Muscle of leg (tissue), 16 donors: ENCODE measurements at places on chromosomes 1 and 21. TPM values are rescaled to one million over a fixed set of nuclear protein-coding genes. Genes with fewer than 3 reads are reported as not detected.
A peak's percentile ranks its signal among the peaks of the same experiment; 100 is the strongest.

The NPHS2 gene
- total RNA-seq = not detected

DNA sequence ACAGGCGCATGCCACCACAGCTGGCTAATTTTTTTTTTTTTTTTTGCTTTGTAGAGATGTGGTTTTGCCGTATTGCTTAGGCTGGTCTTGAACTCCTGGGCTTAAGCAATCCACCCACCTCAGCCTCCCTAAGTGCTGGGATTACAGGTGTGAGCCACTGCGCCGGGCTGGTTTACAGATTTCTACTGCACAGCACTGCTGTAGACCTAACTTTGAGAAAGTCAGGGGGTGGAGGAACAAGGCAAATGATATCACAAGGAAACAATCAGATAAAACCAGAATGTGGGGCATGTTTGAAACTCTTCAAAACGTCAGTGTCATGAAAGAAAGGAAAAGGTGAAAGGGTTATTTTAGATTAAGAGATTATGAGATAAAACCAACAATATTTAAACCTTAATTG, 45.3 kb downstream of the URB2 start:
- no peaks in the 10 kb centered on the region for H3K36me3 ChIP-seq
- no peak overlapping the region for H3K27ac ChIP-seq
- no peak overlapping the region for H3K4me3 ChIP-seq
- H3K27me3 ChIP-seq = no peaks in the 10 kb centered on the region
- no peak for DNase-seq

DNA sequence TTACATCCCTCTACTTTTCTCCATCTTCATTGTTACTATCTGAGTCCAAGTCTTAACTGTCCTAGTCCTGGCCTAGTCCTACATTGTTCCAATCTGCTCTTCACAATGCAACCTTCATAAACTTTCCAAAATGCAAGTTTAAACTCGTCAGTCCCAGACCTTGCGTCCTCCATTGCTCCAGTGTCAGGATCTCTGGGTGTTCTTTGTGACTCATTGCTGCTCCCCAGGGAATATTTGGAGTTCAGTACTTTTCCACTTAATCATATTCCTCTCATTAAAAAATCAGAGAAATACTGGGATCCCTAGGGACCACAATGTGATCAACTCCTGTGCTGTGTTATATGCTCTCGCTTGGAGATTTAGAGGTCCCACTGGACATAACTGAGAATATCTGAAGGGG, 18.0 kb upstream of the KPRP start:
- no peaks in the 10 kb centered on the region for H3K27me3 ChIP-seq
- H3K27ac ChIP-seq = no peak overlapping the region
- no peak for DNase-seq
- H3K36me3 ChIP-seq = no peaks in the 10 kb centered on the region

- no peak for DNase-seq
- H3K27me3 ChIP-seq = no peaks in the 10 kb centered on the region
- H3K4me1 ChIP-seq = peaks cover 25% of the 10 kb centered on the region
- H3K27ac ChIP-seq = no peak overlapping the region
- no peaks in the 10 kb centered on the region for H3K36me3 ChIP-seq
- H3K4me3 ChIP-seq = no peak overlapping the region
Observed at GRCh38 chr1:203590603-203591002, 36.0 kb upstream of the ATP2B4 start.

GRCh38 chr21:32710069-32710784, 17.6 kb downstream of the SYNJ1 start:
- H3K4me1 ChIP-seq = no peaks in the 10 kb centered on the region
- H3K27ac ChIP-seq = no peak overlapping the region
- H3K27me3 ChIP-seq = no peaks in the 10 kb centered on the region

The ATP5PF gene
- 144 TPM for total RNA-seq

GRCh38 chr1:6002714-6003501, 10.7 kb upstream of the NPHP4 start:
- H3K4me3 ChIP-seq = no peak overlapping the region
- H3K27me3 ChIP-seq = peaks cover 8% of the 10 kb centered on the region
- no peak overlapping the region for H3K27ac ChIP-seq

DNA sequence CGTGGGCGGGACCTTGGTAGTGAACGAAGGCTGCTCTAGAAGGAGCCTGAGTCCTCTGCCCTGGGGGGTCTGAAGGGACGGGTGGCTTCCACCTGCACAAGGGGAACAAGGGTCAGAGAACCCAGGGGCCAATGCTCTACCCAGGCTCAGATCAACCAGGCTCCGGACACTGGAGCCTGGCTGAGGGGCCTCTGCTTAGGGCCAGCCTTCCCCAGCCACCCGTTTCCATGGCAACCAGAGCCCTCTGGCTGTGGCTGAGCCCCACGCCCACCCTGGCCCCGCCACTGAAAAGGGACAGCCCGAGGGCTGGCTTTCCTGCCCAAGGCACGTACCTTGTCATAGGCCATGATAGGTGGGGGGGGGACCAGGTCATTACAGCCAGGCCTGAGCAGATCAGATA, 724.6 kb downstream of the PTPRU start:
- no peaks in the 10 kb centered on the region for H3K4me1 ChIP-seq
- H3K27me3 ChIP-seq = peaks cover 4% of the 10 kb centered on the region
- no peak overlapping the region for H3K27ac ChIP-seq
- no peak for DNase-seq

The TSPEAR gene
- total RNA-seq = 0.04 TPM

- H3K27ac ChIP-seq = no peak overlapping the region
- peak; percentile 40 for DNase-seq
- no peaks in the 10 kb centered on the region for H3K36me3 ChIP-seq
- no peak overlapping the region for H3K4me3 ChIP-seq
Observed at GRCh38 chr1:115135681-115136080, 46.4 kb upstream of the TSPAN2 start.

DNA sequence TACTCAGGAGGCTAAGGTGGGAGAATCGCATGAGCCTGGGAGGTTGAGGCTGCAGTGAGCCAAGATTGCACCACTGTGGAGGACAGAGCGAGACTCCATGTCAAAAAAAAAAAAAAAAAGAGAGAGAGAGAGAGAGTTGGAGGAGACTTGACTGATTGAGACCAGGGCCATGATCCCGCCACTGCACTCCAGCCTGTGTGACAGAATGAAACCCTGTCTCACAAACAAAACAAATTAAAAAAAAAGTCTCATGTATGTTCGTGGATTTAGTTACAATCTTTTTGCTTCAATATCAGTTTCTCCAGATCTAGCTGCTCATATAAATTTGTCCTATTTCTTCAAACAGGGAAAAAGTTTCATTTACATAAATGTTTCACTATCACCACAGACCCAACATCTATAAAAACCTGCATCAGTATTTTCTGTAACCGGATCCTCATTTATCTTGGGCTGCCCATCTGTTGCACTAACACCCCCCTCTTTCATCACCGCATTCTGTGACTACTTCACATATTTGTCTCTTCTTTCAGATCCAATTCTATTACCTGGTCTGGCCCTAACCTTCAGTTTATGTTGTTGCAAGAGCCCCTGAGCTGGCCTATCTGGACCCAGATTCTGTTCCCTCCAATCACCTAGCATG, 127.0 kb downstream of the GREM2 start:
- H3K4me1 ChIP-seq = no peaks in the 10 kb centered on the region
- no peak overlapping the region for H3K27ac ChIP-seq
- H3K36me3 ChIP-seq = no peaks in the 10 kb centered on the region
- no peaks in the 10 kb centered on the region for H3K27me3 ChIP-seq
- no peak overlapping the region for H3K4me3 ChIP-seq

DNA sequence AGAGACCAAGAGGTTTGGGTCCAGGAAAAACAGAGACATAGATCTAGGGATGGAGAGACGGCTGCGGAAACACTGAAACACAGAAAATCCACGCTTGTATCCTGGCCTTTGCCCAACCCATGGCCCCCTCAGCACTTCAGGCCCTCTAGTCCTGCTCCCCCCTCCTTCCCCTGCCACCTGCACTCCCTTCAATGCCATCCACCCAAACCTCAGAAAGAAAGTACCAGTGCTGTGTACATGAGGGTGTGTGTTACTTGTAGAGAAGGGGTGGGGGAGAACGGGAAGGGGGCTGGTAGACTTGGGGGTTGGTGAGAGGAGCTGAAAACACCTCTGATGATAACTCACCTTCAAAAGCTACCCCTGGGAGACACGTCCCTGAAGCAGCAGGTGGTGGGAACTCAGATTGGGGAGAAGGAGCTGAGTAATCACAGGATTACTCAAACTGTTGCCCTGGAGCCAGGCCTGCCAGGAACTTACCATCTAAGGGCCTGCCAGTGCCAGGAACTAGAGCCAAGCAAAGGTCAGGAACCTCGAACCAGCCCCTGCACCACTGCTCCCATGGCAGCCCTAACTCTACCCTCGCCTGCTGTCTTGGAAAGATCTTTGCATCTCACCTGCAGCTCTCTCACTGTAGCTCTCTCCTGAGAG, 11.5 kb downstream of the RORC start:
- H3K4me1 ChIP-seq = peaks cover 34% of the 10 kb centered on the region
- H3K27ac ChIP-seq = no peak overlapping the region
- H3K36me3 ChIP-seq = peaks cover 2% of the 10 kb centered on the region
- H3K27me3 ChIP-seq = no peaks in the 10 kb centered on the region

The ZCCHC17 gene
- 27.3 TPM for total RNA-seq

DNA sequence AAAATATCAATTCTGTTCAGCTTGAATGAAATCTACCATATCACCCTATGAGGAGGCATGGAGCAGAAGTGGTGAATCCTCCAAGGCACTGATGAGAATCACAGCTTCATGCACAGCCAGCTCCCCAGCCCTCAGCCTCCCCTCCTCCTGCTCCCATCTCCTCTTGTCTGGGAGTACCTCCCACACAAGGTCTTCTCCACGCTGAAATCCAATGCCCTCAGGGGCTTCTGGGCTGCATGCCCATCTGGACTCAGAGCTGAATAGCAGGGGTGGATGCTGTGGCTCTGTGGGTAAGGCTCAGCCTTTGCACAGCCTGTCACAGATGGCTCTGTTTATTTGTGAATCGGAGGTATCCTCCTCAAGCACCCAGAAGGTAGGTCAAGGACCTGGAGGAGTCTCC, 48.6 kb downstream of the KCNC4 start:
- no peak overlapping the region for H3K27ac ChIP-seq
- no peak overlapping the region for H3K4me3 ChIP-seq
- H3K4me1 ChIP-seq = peaks cover 7% of the 10 kb centered on the region

The PADI3 gene
- not detected for total RNA-seq

GRCh38 chr1:58629031-58629462, 52.0 kb upstream of the TACSTD2 start:
- no peak overlapping the region for H3K27ac ChIP-seq
- no peak overlapping the region for H3K4me3 ChIP-seq
- no peaks in the 10 kb centered on the region for H3K27me3 ChIP-seq
- H3K36me3 ChIP-seq = no peaks in the 10 kb centered on the region
- no peak for DNase-seq
- no peaks in the 10 kb centered on the region for H3K4me1 ChIP-seq

DNA sequence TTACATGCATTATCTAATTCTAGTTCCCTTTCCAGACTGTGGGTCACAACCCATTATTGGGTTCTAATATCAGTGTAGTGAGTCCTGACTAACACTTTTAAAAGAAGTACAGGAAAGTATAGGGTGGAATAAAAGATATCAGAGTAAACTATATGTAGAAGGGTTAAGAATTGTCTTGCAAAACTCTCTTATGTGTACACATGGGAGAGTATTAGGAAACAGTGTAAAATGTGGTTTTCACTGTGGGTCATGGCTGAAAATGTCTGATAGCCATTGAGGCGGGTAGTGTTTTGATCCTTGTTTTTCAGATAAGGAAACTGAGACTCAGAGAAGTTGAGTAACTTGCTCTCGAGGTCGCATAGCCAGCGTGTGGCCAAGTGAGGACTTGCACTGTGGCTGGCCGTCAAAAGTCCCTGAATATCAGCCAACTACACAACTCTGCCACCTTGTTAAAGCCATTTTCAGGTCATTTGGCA, 18.5 kb upstream of the MTARC1 start:
- H3K4me3 ChIP-seq = no peak overlapping the region
- no peak overlapping the region for H3K27ac ChIP-seq
- H3K36me3 ChIP-seq = peaks cover 39% of the 10 kb centered on the region
- peak; percentile 30 for DNase-seq
- no peaks in the 10 kb centered on the region for H3K27me3 ChIP-seq
- H3K4me1 ChIP-seq = no peaks in the 10 kb centered on the region

DNA sequence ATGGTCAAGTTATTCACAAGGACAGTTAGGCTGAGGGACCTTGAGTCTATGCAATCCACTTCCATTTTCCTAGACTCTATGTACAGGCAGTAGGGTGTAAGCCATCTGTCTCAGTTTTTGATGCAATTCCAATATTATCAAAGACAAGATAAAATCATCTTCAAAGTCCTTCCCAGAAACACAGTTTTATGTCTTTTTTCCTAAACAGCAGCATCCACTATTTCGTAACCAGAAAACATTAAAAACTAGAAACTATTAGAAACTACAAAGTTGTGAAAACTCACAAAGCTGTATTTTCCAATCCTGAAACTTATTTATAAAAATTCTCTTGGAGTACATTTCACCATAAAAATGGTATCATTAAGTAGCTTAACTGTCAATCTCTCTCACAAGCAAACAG, 93.8 kb downstream of the EPS15 start:
- H3K4me3 ChIP-seq = no peak overlapping the region
- H3K36me3 ChIP-seq = peaks cover 8% of the 10 kb centered on the region
- H3K27ac ChIP-seq = no peak overlapping the region
- peaks cover 3% of the 10 kb centered on the region for H3K4me1 ChIP-seq
- DNase-seq = no peak
- no peaks in the 10 kb centered on the region for H3K27me3 ChIP-seq

The PLA2G4A gene
- 7.1 TPM for total RNA-seq

GRCh38 chr1:232318143-232318542, 311.8 kb downstream of the SIPA1L2 start:
- no peaks in the 10 kb centered on the region for H3K27me3 ChIP-seq
- DNase-seq = no peak
- H3K36me3 ChIP-seq = no peaks in the 10 kb centered on the region
- no peak overlapping the region for H3K27ac ChIP-seq
- no peak overlapping the region for H3K4me3 ChIP-seq

- H3K27ac ChIP-seq = no peak overlapping the region
- DNase-seq = peak; percentile 82
- no peak overlapping the region for H3K4me3 ChIP-seq
- H3K36me3 ChIP-seq = no peaks in the 10 kb centered on the region
- H3K4me1 ChIP-seq = peaks cover 25% of the 10 kb centered on the region
- peaks cover 2% of the 10 kb centered on the region for H3K27me3 ChIP-seq
Observed at GRCh38 chr1:111509997-111510375, 6.6 kb upstream of the ADORA3 start.

GRCh38 chr1:22745669-22746585, 35.3 kb downstream of the EPHB2 start:
- no peak overlapping the region for H3K27ac ChIP-seq
- H3K4me1 ChIP-seq = peaks cover 6% of the 10 kb centered on the region
- H3K27me3 ChIP-seq = no peaks in the 10 kb centered on the region
- DNase-seq = no peak

The SLC2A5 gene
- total RNA-seq = 4.5 TPM
